ENCODE measurements at places on chromosomes 11 and 22.

DNA sequence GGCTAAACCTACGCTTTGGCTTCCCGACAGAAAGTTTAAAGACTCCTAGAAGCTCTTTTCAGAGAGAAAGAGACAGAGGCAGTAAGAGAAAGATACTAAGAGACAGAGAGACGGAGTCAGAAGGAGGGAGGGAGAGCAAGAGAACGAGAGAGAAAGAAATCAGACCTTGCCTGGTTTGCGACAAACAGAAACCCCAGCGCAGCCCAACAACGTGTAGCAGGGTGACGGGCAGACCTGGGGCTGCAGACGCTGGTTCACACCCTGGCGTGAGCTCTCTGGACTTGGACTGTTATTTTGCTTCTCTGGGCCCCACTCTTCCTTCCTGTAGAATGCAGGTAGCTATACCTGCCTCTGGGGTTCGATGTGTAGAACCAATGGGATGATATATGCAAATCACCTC is 244.4 kb upstream of the SYN3 start:
- DNase-seq, result no peak

DNA sequence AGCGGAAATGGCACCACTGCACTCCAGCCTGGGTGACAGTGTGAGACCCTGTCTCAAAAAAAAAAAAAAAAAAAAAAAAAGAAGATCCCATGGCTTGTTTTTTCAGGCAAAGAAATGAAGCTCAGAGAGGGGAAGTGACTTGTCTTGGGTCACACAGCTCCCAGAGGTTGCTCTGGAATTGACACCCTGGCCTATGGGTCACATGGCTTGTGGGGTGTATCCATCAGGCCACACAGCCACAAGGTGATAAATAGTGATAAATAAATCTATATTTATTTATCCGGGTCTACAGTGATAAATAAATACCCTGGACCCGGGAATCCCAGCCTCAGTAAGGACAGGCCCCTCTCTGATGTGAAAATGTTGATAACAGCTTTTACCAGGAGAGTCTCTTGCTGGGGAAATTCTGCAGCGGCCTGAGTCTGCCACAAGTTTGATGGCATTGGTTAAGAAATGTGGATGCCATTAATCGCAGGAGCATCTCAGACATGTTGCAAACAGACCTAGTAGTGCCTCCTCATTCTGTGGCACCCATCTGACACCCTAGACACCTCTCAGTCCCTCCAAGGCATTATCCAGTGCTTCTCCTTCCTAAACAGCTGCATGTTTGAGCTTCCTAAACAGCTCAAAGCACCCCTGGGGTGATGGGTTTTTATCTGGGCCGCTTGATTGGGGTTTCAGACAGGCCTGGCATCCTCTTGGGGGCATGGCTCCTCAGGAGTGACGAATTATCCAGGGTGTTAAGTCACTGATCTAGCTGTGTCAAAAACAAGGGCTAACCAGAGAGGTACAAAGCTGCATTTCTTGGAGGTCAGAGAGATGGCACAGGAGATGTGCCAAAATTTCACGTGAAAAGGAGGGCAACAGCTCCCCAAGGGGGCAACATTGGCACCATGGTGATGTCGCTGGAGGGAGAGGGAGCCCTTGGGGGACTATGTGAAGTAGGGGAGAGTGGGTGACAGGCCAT is 1.9 kb upstream of the EMID1 start:
- DNase-seq, result no peak

DNA sequence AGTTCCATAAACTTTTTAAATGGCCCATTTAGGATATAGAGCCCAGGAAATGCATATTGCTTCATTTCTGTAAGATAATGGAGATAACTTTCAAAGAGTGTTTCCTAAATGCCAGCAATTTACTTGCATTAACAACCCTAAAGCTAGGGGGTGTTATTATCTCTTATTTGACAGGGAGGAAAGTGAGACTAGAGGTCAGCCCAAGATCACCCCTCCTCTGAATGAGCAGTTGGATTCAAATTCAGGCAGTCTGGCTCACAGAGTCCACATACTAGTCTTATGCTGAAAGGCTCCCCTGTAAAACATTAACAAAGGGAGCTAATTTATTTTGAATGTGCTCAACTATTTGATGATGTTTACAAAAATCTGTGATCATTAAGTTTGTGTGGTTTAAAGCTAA is 49.9 kb upstream of the TRIM77 start:
- DNase-seq, result no peak

DNA sequence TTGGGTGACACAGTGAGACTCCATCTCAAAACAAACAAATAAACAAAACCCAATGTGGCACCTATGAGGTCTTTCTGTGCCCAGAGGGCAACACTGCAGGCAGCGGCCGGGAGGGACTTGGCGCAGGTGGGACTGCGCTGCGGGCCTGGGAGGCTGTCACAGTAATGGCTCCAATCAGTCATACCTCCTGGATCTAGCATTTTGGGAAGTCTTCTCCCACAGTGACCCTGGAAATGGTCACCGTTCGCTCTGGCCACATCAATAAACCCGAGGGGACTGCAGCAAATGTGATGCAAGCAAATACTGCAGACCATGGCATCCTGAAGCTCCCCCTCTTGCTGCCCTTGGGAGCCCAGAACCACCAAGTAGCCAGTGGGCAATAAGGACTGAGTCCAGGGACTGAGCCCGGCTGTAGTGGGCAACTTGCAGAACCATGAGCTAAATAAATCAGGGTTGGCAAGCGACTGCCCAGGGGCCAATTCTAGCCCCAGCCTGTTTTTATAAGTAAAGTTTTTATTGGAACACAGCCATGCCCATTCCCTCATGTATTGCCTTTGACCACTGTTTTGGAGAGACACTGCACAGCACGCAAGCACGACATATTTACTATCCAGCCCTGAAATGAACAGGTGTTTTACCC is 15.4 kb downstream of the SHANK2 start:
- DNase-seq, result no peak

DNA sequence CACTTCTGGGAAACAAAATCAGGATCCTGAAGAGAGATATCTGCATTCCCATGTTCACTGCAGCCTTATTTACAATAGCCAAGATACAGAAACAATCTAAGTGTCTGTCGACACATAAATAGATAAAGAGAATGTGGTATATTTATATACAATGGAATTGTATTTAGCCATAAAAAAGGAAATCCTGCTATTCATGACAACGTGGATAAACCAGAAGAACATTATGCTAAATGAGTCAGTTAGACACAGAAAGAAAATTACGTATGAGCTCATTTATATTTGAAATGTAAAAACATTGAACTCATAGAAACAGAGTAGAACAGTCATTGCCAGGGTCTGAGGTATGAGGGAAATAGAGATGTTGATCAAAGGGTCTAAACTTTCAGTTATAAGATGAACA is 6.1 kb downstream of the MRPL17 start:
- no peak for DNase-seq

DNA sequence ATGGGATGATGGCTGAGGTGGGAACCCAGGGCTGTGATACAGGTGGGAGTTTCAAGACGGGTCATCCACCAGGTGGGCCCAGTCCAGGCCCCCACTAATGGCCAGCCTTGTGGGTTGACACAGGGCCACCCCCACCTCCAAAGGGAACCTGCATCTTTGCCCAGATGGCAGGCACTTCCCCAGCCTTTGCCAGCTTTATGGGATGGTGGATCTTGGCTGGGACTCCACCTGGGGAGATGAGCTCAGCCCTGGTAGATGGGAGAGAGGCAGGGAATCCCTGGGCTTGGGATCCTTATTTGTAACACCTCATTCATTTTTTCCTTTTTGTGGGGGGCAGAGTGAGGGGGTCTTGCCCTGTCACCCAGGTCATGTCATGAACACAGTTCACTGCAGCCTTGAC is 33.4 kb downstream of the CD82 start:
- DNase-seq, result no peak

DNA sequence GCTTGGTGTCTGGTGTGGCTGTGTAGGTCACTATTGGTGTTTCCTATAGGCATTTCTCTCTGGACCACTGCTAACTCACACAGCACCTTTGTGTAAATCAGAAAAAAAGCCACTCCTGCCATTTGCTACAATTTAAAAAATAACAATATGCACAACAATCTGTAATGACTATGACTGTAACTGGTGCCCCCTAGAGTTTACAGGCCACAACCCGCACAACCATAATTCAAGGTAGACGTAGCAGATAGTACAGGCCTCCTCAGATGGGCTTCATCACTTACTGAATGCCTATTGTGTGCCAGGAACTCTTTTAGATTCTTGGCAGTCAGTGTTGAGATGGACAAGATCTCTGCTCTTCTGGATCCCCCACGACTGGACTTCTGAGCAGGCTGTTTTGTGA is 47.7 kb downstream of the SYT9 start:
- DNase-seq, result no peak

DNA sequence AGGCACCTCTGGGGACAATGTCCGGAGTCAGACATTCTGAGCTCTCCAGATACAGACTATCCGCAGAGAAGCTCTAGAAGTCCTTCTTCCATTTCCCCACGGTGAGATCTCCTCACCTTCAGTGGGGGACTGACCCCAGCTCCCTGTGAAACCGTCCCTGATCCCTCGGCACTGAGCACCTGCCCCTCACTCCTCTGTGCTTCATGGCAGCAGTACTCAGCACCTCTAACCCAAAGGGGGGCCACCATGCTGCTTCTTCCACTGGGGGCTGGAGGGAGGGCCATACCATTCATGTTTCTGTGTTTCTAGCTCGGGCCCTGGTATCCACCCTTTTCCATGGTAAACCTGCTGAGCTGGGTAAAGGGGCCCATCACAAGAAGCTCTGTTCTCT is 321.7 kb downstream of the BRD1 start:
- no peak for DNase-seq

- DNase-seq, result no peak
Measured at GRCh38 chr11:62492586-62492985, 54.0 kb downstream of the AHNAK start.

GRCh38 chr11:114621950-114622809 is 26.6 kb upstream of the NXPE4 start:
- DNase-seq, result no peak

Measured in stimulated activated CD8-positive, alpha-beta memory T cell treated with anti-CD3 and anti-CD28 coated beads, Interleukin-2, amount 100 ng/mL, for 1 hour (primary cell).